NCI-H187 treated with DMSO at 0.1 percent for 48 hours (cell line): ENCODE measurements at places on chromosomes 2 and 18.

- no peak for DNase-seq
Measured at GRCh38 chr2:9979977-9980376, 28.5 kb downstream of the GRHL1 start.

DNA sequence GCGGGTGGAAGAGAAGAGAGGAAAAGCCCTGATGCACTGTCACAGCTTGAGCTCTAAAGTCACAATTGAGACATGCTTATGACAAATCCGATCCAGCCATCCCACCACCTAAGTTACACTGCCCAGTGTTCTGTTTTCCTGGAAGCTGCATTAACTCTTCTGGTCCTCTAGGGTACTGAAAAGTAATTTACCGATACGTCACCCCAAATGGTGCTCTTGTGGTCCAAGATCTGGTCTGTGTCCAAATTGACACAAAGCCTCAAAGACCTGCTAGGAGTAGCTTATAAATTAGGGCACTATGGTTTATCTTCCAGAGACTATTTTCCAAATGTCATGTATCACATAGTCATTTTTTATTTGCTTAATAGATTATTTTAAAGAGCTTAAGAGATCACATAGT lies 186.7 kb upstream of the ETAA1 start:
- DNase-seq: no peak

- DNase-seq: peak; percentile 72
Measured at GRCh38 chr2:14781142-14781541, 148.6 kb downstream of the LRATD1 start.

GRCh38 chr2:37877457-37878315 lies 47.4 kb upstream of the RMDN2 start:
- DNase-seq: peak; percentile 51

DNA sequence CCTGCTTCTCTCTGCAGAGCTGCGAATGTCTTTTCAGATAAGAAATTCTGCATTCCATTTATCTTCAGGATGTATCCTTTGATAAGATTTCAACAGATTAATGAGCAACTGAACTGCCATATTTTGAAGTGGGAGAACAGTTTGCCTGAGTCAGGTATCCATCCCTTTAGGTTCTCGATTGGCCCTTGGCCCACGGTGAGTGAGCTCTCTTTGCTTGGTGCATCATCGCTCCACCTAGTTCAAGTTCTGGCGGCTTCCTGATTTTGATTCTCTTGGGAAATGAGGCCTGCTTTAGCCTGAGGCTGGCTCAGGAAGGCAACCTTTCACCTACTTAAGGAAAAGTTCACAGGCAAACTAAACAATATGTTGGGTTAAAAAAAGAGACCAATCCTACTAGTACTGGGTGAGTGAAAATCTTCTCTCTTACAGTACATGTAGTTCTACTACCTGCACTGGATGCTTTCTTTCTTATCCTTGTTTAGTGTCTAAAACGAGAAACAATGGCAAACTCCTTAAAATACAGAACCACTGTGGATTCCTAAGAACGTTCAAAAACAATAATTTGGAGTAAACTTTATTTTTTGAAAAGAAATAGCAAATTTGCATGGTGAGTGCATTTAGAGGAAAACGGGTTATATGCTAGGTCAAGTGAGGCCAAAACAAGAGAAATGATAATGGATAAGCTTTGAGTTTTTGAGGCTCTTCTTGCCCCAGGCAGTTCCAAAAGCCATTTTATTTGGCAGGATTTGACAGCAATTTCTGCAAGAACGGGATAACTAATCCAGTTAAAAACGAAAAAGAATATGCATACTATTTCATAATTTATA lies 837 bp upstream of the ACSL3 start:
- no peak for DNase-seq

DNA sequence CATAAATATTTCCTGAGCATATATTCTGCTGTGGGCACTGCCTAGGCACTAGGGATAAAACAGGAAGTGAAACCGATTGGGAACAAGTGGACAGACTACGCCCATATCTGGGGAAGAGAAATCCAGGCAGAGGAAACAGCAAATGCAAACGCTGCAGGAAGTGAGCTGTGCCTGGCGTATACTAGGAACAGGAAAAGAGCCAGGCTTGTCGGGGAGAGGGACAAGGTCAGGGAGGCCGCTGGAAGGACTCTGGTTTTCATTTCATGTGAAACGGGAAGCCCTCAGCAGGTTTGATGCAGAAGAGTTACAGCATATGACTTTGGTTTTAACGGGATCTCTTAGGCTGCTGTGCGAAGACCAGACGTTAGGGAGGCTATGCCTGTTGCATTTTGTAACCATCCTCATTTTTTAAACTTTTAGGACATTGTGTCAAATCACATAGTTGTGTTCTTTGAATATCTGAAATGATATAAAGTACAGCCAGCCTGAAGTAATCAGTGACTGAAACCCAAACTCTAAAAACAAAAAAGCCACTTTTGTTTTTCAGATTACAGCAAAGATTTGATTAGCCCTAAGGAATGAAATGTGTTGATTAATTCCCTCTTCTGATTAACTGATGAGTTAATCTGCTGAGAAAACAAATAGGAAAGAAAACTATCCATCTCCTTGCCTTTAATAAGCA lies 110.2 kb upstream of the PIEZO2 start:
- no peak for DNase-seq

GRCh38 chr2:31811482-31811881 lies 199.3 kb downstream of the MEMO1 start:
- DNase-seq: no peak

- no peak for DNase-seq
Measured at GRCh38 chr2:232776435-232776834, at the start of gene KCNJ13. Gene KCNJ13 (minus strand): TSS chr2:232776565. CDS start chr2:232771362, 5,203 bp downstream.

DNA sequence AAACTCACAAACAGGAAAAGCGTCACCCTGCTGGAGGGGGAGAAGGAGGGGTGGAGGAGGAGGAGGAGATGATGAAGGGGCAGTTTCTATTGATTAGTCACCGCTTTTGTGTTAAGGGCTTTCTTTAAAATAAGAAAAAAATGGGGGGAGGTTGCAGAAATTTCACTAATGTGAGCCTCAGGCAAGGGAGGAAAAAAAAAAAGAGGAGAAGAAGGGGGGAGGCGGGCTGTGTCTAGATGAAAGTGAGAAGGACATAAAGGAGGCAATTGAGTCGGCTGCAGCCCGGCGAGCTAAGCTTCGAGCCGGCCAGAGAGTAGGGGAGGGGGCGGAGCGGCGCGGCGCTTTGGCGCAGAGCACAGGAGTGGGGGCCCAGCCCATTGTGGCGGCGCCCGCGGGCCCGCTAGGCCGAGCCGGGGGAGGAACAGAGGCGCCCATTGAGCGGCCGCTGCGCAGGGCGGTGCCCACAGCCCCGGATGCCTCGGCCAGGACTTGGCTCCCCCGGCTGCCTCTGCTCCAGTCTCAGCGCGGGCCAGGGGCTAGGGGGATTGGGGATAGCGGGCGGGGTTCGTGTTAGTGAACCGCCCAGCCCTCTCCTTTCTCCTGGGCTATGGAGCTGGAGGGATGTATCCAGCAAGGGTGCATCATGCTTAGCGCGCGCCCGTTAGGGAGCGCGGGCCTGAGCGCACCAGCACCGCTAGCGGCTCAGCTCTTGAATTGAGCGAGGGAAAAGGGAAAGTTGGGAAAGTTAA lies 7.9 kb downstream of the PAX3 start:
- DNase-seq: no peak

DNA sequence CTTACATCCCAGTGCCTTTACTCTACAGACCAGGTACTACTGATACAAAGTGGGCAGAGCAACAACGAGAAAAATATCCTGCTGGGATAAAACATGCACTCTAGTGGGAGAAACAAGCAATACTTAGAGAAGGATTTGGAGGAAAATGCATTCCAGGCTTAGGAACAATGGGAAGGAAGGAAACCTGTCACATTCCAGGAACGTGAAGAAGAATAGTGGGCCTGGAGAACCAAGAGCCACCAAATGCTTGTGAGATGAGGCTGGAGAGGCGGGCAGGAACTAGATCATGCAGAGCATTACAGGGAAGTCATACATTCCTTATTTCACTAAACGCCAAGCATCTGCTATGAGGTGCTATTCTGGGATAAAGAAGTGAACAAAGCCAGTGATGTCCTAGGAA lies 342.3 kb downstream of the DCC start:
- DNase-seq: no peak

DNA sequence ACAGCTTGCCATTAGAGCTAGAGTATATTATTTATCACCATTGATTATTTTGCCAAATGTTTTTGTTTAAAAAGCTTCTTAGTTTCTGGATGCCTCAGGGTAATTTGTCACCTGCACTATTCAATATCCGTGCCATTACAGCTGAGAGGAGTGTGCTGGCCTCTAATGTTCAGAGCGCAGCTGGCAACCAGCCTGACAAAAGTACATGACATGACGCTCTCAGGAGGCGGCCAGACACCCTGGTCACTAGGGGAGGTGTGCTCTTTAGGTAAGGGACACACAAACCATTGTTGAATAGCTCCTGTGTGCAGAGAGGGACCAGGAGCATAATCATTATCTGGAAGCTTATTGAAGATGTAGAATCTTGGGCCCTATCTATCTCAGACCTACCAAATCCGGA lies 20.3 kb downstream of the LIMS1 start:
- DNase-seq: no peak

- no peak for DNase-seq
Measured at GRCh38 chr2:150127995-150128394, 359.5 kb downstream of the RND3 start.

- DNase-seq: peak; percentile 56
Measured at GRCh38 chr18:12750076-12750714, 47.4 kb downstream of the PSMG2 start.
